AG09319 (cell line): ENCODE measurements at places on chromosomes 6 and 20.
A peak's percentile ranks its signal among the peaks of the same experiment; 100 is the strongest.

GRCh38 chr6:53461041-53461656 lies 83.8 kb downstream of the GCLC start:
- no peak for DNase-seq

GRCh38 chr6:3601570-3601969 lies 144.7 kb upstream of the SLC22A23 start:
- no peak for DNase-seq

DNA sequence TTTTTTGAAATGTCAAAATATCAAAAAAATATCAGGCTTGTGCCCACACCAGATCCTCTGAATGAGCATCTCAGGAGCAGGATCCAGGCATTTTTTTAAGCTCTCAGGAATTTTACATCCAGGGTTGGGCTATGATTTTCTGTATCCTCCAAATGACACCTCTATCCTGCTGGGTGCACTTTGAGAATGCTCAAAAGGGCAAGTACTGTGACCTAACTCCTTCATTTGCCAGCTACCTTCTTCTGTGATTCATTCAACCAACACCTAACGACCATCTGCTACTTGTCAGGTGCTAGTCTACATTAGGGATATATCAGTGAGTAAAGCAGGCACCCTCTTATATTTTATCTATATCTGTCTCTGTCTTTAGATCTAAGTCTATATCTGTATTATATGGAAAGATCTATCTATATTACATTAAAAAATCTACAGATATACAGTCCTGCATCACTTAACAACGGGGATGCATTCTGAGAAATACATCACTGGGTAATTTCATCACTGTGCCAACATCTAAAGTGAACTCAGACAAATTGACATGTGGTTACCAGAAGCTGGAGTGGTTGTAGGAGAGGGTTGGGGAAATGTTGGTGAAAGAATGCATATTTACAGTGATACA lies 131.6 kb downstream of the KIF16B start:
- no peak for DNase-seq

GRCh38 chr6:135324531-135324930 lies 143.4 kb downstream of the MYB start:
- no peak for DNase-seq

GRCh38 chr6:127515794-127516661 lies 3.1 kb downstream of the MTCL3 start:
- peak; percentile 18 for DNase-seq

GRCh38 chr20:17228624-17229061 lies 1.8 kb downstream of the PCSK2 start:
- no peak for DNase-seq

DNA sequence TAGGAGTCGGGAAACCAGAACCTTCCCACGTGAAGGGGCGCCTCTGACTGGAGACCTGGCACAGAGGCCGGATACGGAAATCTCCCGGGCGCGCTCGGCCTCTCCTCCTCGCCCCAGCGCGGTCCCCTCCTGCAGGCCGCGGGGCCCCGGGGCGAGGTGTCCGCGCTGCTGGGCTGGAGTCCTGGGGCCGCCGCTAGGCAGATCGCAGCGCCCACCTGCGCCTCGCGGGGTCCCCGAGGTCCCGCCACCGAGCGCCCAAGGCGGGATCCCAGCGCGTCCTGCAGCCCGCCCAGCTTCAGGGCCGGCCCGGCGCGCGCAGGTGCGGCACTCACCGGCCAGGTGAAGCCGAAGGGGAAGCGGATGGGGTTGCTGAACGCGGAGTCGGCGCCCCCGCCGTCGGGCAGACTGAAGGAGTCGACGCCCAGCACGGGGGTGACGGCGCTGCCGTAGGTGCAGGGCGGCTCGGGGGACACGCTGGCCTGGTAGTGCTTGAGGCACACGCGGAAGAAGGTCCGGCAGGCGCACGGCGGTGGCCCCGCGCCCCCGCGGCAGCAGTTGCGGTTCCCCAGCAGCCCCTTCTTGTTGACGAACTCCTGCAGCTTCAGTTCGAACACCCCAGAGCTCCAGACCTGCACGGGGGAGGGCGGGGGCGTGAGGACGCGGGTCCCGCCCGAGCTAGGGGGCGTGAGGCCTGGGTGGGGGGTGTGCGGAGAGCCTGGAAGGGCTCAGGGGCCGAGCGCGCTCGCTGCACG lies 1.5 kb downstream of the DLL1 start:
- DNase-seq, result no peak

- no peak for DNase-seq
Observed at GRCh38 chr20:62306414-62307187, 3.8 kb downstream of the ADRM1 start.

DNA sequence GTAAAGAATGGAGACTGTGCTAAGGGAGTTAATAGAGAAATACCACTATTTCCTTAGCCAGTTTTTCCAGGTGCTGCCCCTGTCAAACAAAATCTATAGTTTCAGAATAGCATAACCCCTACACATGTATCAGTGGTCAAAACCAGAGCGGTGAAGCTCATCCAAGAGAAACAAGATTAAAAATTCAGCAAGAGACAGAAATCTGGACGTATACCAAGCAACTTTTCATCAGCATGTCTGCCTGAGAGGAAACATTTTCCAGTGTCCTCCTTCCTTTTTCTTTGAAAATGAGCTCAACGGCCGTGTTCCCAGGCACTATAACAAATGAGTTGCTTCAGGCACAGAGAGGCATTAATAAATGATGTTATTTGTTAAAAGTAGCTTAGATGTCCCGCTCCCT lies 416.5 kb downstream of the BCKDHB start:
- DNase-seq, result no peak
